ENCODE measurements at places on chromosomes 5 and 9.

DNA sequence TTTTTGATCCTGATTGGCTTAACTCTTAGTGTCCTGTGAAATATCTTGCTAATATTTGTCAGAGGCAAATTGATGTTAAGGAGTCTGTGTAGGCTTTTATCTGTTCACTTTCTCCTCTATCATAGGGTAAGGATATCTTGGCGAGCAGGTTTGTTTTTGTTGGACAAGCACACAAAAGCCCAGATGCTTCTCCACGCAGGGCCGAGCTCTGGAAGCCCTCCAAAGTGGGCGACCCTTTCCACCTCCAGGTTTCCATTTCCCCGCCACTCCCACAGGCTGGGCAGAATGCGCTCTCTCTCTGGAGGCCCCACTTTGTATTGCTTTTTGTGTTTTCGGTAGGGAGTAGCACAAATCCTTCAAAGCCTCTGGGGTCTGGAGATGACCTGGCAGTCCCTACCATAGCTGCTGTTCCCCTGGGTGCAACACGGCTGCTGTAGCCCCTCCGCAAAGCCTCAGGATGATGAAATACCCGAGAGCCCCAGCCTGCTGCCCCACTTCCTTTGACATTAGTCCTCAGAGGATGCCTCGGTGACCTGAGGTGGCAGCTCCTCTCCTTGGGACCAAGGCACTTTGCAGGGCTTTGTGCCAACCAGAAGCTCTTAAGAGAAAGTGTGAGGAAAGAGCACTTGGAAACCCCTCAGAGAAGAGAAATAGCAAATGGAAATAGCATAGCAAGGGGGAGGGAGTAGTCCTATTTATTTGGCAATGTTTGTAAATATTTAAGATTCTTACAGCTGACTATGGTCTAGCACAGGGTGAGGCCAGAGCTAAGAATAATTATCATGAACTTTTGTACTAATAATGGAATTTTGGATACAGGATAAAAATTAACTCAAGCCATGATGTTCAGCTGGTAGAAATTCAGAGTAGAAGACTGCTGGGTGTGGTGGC is 122.8 kb downstream of the ARHGEF28 start:
- DNase-seq, result peak; percentile 64

- no peak for DNase-seq
Observed at GRCh38 chr5:155947394-155948062, 379.4 kb upstream of the SGCD start.

GRCh38 chr9:22682961-22683699 is 236.5 kb downstream of the DMRTA1 start:
- DNase-seq, result peak; percentile 66

DNA sequence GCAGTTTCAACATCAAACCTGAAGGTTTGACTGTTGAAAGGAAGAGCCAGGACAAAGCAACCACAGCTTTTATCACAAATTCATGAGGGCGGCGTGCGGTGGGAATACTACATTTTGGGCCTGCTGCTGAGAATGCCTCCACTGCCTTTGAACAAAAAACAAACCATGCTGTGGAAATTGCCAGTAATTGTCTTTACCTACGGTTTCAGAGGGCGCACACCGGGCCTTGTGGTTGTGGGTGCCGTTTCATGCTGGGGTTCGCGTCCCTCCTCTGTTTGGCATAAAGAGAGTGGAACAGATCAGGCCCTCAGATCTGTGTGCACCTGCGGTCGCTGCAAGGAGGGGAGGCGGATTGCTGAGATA is 27.6 kb upstream of the TCF7 start:
- DNase-seq, result no peak

DNA sequence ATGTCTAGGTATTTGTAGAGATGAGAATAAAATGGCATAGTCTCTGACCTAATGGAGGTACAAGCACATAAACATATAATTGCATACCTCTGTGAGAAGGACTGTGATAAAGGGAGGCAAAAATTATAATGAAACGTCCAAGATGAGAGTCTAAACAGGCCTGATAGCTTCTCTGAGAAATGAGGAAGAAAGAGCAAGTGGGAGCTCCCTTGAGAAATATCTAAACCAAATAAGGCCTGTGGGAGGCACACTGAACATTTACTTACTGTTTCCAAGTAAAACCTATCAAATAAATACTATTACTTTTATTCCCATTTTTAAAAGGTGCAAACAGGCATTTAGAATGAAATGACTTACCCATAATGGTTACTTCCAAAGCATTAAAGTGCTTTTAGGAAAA is 125.6 kb upstream of the PAPPA start:
- DNase-seq, result no peak

DNA sequence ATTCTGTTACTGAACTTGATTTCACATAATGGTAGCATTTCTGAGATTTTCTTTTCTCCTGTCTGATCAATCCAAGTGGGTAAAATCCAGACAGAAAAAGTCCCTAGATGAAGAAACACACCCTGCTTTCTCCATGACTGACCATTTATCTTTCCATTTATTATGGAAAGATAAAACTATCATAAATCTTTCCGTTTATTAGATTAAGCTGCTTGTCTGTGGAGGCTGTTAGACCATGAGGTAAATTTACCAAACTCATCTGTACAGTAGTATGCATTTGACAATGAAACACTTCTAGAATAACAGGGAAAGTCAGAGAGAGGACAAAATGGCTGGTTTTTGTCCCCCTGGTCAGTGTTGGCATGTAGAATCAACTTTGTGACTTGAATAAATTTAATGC is 491.2 kb upstream of the SEMA6A start:
- DNase-seq, result no peak

GRCh38 chr9:35905912-35906679 is at the start of gene HRCT1:
Gene HRCT1, plus strand, starts transcription at chr9:35906202. Its CDS starts 86 bp downstream, at chr9:35906288.
- DNase-seq, result peak; percentile 25

Data from NCI-H1092 treated with DMSO at 0.1 percent for 48 hours (cell line).